ENCODE measurements at places on chromosomes 16 and 17. TPM values are rescaled to one million over a fixed set of nuclear protein-coding genes. Genes with fewer than 3 reads are reported as not detected.

DNA sequence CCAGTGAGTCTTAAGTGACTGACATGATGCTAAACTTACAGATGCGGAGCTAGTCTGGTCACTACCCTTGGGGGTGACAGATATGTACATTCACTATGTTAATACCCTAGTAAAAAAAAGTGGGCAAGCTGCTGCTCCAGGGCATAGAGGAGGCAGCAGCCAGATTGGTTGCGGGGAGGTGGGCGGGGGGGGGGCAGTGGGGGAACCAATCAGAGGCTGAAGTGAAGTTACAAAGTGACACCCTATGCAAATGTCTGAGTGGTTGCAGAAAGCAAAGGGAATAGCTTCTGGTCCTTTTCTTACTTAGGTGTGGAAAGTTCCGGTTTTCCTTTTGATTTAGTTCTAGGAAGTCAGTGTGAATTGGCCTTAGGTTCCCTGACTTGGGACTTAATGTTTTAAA is 12.1 kb downstream of the NDEL1 start:
- DNase-seq: no peak
- H3K27me3 ChIP-seq: no peaks in the 10 kb centered on the region
- H3K36me3 ChIP-seq: peaks cover 55% of the 10 kb centered on the region
- peaks cover 3% of the 10 kb centered on the region for H3K4me1 ChIP-seq
- no peak overlapping the region for H3K27ac ChIP-seq
- no peak overlapping the region for H3K4me3 ChIP-seq

DNAI2 gene
- not detected for total RNA-seq

NPIPA3 gene
- not detected for total RNA-seq

GRCh38 chr16:20026361-20027072 is 47.2 kb downstream of the GPR139 start:
- no peak overlapping the region for H3K4me3 ChIP-seq
- H3K4me1 ChIP-seq: no peaks in the 10 kb centered on the region
- DNase-seq: no peak
- H3K27me3 ChIP-seq: no peaks in the 10 kb centered on the region

PERCC1 gene
- total RNA-seq: not detected

DNA sequence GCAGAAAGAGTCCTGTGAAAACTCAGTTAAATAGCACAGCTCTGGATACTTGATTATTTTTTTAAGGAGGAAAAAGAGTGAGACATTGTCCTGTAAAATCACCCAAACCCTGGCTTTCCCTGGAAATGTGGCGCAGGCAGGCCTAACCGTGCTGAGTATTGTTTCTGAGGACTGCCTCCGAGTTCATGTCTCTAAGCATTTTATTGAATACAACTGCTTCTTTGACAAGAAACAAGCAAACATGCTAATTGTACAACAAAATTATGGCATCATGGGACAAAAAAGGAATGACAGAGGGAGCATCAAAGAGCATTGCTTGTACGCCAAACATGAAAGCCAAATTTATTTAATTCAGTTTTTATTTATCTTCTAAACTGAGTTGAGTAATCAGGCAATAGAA is 64.5 kb upstream of the HSBP1 start:
- H3K36me3 ChIP-seq: no peaks in the 10 kb centered on the region
- peaks cover 9% of the 10 kb centered on the region for H3K4me1 ChIP-seq
- H3K27me3 ChIP-seq: no peaks in the 10 kb centered on the region
- H3K4me3 ChIP-seq: no peak overlapping the region

- no peaks in the 10 kb centered on the region for H3K4me1 ChIP-seq
- H3K36me3 ChIP-seq: no peaks in the 10 kb centered on the region
- no peak overlapping the region for H3K4me3 ChIP-seq
- H3K27ac ChIP-seq: no peak overlapping the region
- no peaks in the 10 kb centered on the region for H3K27me3 ChIP-seq
Observed at GRCh38 chr16:65229191-65229662, 107.4 kb upstream of the CDH11 start.

KRTAP4-4 gene
- total RNA-seq: not detected

ATP2A3 gene
- total RNA-seq: not detected

ITGB3 gene
- 2.5 TPM for total RNA-seq

DNA sequence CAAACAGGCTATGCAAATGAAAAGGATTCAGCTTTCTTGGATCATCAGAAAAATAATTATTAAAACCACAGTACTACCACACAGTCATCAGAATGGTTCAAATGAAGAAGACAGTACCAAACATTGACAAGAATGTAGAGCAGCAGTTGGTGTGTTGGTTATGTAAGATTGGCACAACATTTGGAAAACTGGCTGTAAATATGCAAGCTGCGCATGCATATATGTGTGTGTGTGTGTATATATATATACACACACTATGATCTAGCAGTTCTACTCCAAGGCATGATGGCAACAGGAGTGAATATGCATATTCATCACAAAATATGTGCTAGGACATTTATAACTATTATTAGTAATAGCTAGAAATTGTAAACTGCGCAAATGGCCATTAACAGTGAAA is 34.4 kb upstream of the PHAF1 start:
- no peaks in the 10 kb centered on the region for H3K27me3 ChIP-seq
- no peaks in the 10 kb centered on the region for H3K4me1 ChIP-seq
- DNase-seq: no peak
- H3K27ac ChIP-seq: no peak overlapping the region
- H3K4me3 ChIP-seq: no peak overlapping the region

CACNA1H gene
- total RNA-seq: 21.3 TPM

- H3K27ac ChIP-seq: peak overlapping the region; percentile 98
- peak; percentile 89 for DNase-seq
- H3K27me3 ChIP-seq: no peaks in the 10 kb centered on the region
- H3K36me3 ChIP-seq: no peaks in the 10 kb centered on the region
- peaks cover 38% of the 10 kb centered on the region for H3K4me1 ChIP-seq
- H3K4me3 ChIP-seq: peak overlapping the region; percentile 95
Observed at GRCh38 chr16:81006211-81006812, 373 bp downstream of the CMC2 start.

GRCh38 chr16:48609652-48610029 is 339 bp downstream of the N4BP1 start:
- peaks cover 12% of the 10 kb centered on the region for H3K4me1 ChIP-seq
- peak overlapping the region; percentile 85 for H3K27ac ChIP-seq
- H3K36me3 ChIP-seq: no peaks in the 10 kb centered on the region

DNA sequence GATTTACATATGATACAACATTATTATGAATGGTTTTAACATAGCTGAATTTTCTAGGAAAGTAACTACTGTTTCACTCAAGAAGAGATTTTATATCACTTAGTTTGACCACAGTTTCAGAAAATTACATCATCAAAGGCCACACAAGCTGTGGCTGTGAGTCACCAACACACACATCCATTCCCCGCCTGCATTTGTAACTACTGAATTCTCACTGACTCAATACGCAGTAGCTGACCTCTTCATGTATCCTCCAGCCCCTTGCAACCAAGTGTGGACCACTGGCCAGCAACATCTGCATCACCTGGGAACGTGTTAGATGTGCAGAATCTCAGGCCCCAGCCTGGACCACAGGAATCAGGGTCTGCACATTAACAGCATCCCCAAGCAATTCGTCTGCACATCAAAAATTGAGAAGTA is 197.6 kb downstream of the XYLT1 start:
- H3K27me3 ChIP-seq: no peaks in the 10 kb centered on the region
- no peak for DNase-seq
- H3K4me1 ChIP-seq: peaks cover 15% of the 10 kb centered on the region
- H3K27ac ChIP-seq: peak overlapping the region; percentile 41

GRCh38 chr16:86515777-86516622 is 5.7 kb downstream of the FOXF1 start:
- H3K36me3 ChIP-seq: peaks cover 3% of the 10 kb centered on the region
- peaks cover 73% of the 10 kb centered on the region for H3K27me3 ChIP-seq
- peaks cover 9% of the 10 kb centered on the region for H3K4me1 ChIP-seq
- H3K27ac ChIP-seq: no peak overlapping the region

DNA sequence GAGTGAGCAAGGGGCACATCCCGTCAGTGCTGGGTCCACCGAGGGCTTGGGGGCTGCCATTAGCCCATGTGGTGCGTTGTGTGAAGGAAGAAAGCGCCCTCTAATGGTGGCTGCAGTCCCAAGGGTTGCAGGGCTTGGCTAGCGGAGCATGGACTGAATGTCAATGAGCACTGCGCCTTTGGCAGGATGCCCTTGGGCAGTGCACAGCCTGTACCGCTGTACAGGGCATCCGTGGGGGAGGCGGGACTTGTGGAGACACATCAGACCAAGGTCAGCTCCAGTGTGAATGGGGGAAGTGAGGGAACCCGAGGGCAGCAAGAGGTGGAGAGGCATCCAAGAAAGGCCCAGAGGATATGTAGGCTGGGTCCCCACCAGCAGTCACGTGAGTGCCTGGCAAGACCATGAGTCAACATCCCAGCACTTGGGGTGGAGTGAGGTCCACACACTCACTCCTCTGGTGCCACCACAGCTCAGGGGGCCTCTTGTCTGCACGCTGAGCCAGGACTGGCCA is 75.5 kb upstream of the MED9 start:
- no peaks in the 10 kb centered on the region for H3K36me3 ChIP-seq
- DNase-seq: no peak
- H3K27ac ChIP-seq: no peak overlapping the region
- peaks cover 23% of the 10 kb centered on the region for H3K27me3 ChIP-seq
- peaks cover 5% of the 10 kb centered on the region for H3K4me1 ChIP-seq

RAI1 gene
- 40.0 TPM for total RNA-seq

GRCh38 chr17:2420176-2420575 is 19.3 kb upstream of the MNT start:
- no peak for DNase-seq
- no peaks in the 10 kb centered on the region for H3K27me3 ChIP-seq
- no peak overlapping the region for H3K27ac ChIP-seq
- peaks cover 6% of the 10 kb centered on the region for H3K36me3 ChIP-seq
- H3K4me3 ChIP-seq: no peak overlapping the region
- H3K4me1 ChIP-seq: peaks cover 21% of the 10 kb centered on the region

DNA sequence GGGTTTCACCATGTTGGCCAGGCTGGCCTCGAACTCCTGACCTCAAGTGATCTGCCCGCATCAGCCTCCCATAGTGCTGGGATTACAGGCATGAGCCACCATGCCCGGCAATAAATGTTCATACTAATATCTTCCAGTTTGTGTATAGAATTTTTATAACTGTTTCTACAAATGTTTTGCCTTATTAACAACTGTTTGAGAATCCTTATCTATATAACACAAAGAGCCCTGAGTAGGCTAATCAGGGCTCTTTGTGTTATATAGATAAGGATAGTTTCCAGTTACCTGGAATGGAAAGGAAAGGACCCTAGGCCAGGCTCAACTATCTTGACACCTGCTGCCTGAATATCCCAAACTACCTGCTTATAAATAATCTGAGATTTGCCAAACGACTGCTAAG is 16.9 kb downstream of the TERF2 start:
- H3K27me3 ChIP-seq: no peaks in the 10 kb centered on the region
- peaks cover 48% of the 10 kb centered on the region for H3K36me3 ChIP-seq
- no peak overlapping the region for H3K4me3 ChIP-seq
- H3K4me1 ChIP-seq: no peaks in the 10 kb centered on the region
- H3K27ac ChIP-seq: no peak overlapping the region

KRT12 gene
- total RNA-seq: not detected

NAGLU gene
- 96.6 TPM for total RNA-seq

DNA sequence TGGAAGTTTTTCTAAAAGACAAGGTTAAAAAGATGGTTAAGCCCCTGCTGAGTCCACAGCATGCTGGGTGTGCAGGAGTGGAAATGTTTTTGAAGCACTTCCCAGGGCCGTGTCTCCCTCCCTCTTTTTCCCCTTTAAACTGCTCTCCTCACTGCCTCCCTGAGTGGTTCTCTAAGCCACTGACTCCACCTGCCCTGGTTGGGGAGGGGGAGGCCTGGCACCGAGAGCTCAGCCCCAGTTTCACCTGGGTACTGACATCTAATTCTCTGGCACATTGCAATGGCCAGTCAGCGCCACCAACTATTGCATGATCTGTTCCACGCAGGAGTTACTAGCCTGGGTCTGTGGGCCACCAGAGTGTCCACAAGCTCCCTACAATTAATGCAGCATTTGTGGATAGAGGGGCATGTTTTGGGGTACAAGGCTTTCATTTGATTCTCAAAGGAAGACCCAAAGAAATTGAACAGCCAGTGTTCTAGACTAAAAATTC is 22.7 kb downstream of the MPP3 start:
- peaks cover 7% of the 10 kb centered on the region for H3K4me1 ChIP-seq
- no peak overlapping the region for H3K4me3 ChIP-seq
- DNase-seq: no peak
- H3K27ac ChIP-seq: no peak overlapping the region

DNA sequence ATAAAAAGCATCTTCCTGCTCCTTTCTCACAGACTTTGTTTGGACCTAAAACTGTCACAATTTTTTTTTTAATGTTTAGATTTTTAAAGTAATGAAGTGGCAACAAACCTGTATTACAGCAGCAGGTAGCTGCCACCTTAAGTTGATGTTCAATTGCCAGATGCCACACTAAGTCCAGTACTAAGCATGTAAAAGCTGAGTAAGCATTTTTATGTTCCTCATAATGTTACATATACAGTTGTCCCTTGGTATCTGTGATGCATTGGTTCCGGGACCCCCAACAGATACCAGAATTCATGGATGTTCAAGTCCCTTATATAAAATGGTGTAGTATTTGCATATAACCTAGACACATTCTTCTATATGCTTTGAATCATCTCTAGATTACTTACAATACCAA is 45.1 kb downstream of the TNRC6A start:
- no peaks in the 10 kb centered on the region for H3K27me3 ChIP-seq
- H3K36me3 ChIP-seq: peaks cover 47% of the 10 kb centered on the region
- no peak overlapping the region for H3K4me3 ChIP-seq
- no peak overlapping the region for H3K27ac ChIP-seq
- no peak for DNase-seq
- peaks cover 16% of the 10 kb centered on the region for H3K4me1 ChIP-seq

C17orf67 gene
- total RNA-seq: 2.4 TPM

GRCh38 chr17:55545806-55546205 is 34.6 kb upstream of the SMIM36 start:
- no peak overlapping the region for H3K27ac ChIP-seq
- no peaks in the 10 kb centered on the region for H3K27me3 ChIP-seq
- no peaks in the 10 kb centered on the region for H3K4me1 ChIP-seq
- no peak for DNase-seq
- no peaks in the 10 kb centered on the region for H3K36me3 ChIP-seq
- H3K4me3 ChIP-seq: no peak overlapping the region

DNA sequence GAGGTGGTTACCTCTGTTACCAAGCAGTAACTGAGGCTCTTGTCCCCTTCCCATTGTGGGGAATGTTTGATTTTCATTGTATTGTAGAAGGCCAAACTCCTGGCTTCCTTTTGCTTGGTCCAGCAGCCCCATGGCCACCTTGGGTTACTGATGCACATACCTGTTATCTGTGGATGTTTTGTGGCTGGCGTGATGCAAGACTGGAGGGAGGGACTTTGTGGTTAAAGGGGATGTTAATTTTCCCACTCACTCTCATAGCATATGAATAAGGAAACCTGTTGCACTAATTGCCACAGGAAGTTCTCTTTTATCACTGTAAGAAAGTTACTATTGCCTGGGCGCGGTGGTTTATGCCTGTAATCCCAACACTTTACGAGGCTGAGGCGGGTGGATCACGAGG is 168.6 kb upstream of the HS3ST4 start:
- H3K27me3 ChIP-seq: no peaks in the 10 kb centered on the region
- no peaks in the 10 kb centered on the region for H3K36me3 ChIP-seq
- H3K4me3 ChIP-seq: no peak overlapping the region
- no peaks in the 10 kb centered on the region for H3K4me1 ChIP-seq
- DNase-seq: no peak
- H3K27ac ChIP-seq: no peak overlapping the region
